Renal cortical epithelial cell (primary cell): ENCODE measurements at places on chromosomes 6 and 20.

GRCh38 chr20:62141397-62142251 is 1.6 kb downstream of the PSMA7 start:
- DNase-seq = no peak

DNA sequence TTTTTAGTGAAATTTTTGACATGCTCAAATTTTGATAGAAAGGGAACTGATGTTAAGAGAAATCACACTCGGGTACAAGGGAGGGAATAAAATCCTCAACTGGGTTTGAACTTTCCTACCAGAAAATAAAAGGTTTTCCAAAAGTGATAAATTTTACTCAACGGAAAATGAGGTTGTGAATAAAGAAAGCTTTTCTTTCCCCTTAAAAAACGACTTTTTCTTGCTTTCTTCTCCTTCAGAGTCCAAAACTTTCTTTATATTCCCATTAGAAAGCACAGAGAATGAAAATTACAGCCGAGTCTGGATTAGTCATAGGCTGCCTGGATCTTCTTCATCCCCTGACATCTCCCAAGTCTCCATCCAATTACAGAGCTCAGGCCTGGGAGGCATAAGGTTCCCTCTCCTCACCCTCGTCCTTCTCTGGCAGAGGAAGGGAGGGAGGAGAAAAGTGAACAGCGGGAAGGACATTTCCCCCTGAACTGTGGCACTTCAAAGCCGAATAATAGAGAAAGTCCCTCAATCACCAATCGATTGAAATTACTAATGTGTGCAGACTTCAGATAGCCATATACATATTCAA is 28.1 kb upstream of the QKI start:
- DNase-seq = no peak

DNA sequence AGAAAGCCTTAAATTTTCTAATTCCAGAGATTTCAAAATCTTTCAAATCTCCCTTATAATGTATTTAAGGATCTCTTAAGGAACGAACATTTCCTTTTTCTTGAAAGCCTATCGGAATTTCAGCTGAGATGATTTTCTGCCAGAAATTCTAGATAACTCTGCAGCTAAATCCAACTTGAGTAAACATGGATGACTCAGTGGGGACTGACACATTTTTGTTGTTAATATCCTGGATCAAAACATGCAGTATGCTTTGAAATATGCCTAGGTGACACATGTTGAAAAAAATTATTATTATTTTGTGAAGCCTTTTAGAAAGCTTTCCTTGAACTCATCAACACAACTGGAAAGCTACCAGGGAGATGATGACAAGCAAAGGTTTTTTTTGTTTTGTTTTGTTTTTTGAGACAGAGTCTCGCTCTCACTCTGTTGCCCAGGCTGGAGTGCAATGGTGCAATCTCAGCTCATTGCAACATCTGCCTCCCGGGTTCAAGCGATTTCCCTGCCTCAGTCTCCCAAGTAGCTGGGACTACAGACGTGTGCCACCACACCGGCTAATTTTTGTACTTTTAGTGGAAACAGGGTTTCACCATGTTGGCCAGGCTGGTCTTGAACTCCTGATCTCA is 140.1 kb upstream of the SNX9 start:
- DNase-seq = peak; percentile 20

GRCh38 chr6:3350252-3350796 is 91.6 kb downstream of the PSMG4 start:
- DNase-seq = no peak

GRCh38 chr20:36572701-36573102 is 695 bp upstream of the TGIF2 start:
- peak; percentile 39 for DNase-seq

DNA sequence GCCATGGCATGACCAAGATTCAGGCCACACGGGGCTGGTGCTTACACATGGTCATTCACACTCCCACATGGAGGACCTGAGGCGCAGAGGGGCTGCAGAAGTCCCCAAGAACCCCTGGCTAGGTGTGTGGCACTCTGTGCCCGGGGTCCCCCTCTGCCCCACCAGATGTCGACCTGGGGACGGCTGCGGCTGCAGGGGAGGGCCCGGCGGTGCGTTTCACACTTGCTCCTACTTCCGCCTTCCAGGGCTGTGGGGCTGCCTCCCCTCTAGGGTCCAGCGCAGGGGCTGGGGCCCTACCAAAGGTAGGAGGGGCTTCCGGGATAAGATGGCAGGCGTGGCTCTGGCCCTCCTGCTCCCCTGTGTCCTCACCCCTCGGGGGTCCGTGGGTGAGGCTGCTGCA is 81.1 kb upstream of the SLCO4A1 start:
- DNase-seq = no peak

- no peak for DNase-seq
Measured at GRCh38 chr20:33971147-33971975, 22.4 kb upstream of the RALY start.

DNA sequence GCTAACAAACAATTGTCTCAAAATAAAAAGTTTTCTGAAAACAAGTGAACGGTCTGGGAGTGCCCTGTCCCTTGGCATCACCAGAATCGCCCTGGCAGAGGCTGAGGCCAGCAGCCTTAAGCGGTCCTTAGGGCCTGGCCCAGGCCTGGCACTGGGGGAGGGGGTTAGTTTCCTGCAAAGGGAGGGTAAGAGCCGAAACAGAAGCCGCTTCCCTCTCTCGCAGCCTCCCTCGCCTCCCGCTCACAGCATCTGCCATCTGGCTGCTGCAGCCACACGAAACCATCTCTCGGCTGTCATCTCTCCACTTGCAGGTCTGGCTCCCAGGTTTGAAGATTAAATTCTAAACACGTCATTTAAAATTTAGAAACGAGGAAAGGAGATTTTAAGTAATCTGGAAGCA is 31.5 kb downstream of the PMEPA1 start:
- no peak for DNase-seq
